Lung microvascular endothelial cell (primary cell): ENCODE measurements at places on chromosomes 16 and 17. TPM values are rescaled to one million over a fixed set of nuclear protein-coding genes. Genes with fewer than 3 reads are reported as not detected.
A peak's percentile ranks its signal among the peaks of the same experiment; 100 is the strongest.

Gene ADAP2
- 0.20 and 0.87 TPM in 2 replicates for total RNA-seq

Gene CCL23
- 0.65 and 0.99 TPM in 2 replicates for total RNA-seq

Gene KCNAB3
- total RNA-seq, result 0.22 and 0.40 TPM in 2 replicates

Gene AGRP
- not detected in 2 replicates for total RNA-seq

Gene TXNDC17
- total RNA-seq, result 73.2 and 91.1 TPM in 2 replicates

Gene TCAP
- under 0.01 and 0.60 TPM in 2 replicates for total RNA-seq

Gene NRN1L
- total RNA-seq, result not detected in 2 replicates

Gene KIF2B
- total RNA-seq, result not detected in 2 replicates

Gene PERCC1
- not detected in 2 replicates for total RNA-seq

Gene TOX3
- not detected in 2 replicates for total RNA-seq

Gene ZNF174
- 4.8 and 5.2 TPM in 2 replicates for total RNA-seq

Gene ATMIN
- total RNA-seq, result 19.2 and 38.3 TPM in 2 replicates

Gene MMP28
- total RNA-seq, result 0.40 and 0.87 TPM in 2 replicates

DNA sequence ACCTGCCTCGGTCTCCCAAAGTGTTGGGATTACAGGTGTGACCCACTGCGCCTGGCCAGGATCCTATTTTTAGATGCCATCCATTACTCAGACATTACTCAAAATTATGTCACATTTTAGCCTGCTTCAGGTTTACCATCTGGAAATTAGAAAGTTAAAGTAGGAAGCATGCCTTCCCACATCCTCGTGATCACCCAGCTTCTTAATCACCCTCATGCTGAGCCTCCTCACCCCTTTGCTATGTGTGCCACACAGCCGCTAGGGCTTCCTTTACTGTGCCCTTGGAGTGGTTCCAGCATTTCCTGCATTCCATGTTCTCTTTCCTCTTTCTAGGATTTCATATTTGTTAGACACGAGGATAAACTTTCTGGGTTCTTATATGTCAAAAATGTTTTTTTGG, 9.3 kb downstream of the ADORA2B start:
- peak; percentile 67 for DNase-seq

- DNase-seq, result no peak
Observed at GRCh38 chr17:7208754-7209460, 10.7 kb downstream of the DLG4 start.

GRCh38 chr17:38674014-38674748, 576 bp downstream of the EPOP start:
- no peak for DNase-seq

GRCh38 chr17:71825687-71826086, 295.1 kb upstream of the SOX9 start:
- DNase-seq, result no peak

DNA sequence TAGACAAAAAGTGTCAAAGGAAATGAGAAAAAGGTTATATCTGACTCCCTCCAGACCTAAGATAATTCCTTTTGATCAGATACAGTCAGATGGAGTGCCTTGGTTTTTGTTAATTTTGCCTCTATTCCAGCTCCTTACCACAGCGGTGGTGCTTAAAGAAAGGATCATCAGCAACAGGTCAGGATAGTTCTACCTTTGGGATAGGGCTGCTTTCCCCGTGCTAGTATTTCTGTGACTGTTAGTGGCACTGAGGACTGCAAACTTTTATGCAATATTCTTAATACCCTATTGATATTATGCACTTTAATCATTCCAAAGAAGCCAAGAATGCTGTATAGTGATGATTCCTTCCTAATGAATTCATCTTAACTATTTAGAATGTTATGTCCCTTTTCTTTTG, 24.5 kb downstream of the NQO1 start:
- no peak for DNase-seq

DNA sequence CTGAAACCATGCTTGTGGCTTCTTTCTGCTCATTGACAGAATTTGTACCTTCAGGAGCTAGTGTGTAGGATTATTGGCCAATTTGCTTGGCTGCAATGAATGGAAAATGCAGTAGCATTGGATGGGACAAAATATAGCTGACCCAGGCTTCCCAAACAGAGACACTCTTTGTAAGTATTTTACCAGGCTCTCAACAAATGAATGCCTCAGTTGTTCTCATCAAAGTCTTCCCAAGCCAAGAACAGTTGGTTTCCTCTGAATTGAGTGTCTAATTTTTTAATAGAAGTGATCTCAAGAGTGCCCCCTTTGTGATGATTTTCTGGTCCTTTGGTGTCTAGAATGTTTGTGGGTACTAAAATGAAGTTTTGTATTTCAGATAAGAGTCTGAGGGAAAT, 140.9 kb downstream of the SHISA9 start:
- no peak for DNase-seq

DNA sequence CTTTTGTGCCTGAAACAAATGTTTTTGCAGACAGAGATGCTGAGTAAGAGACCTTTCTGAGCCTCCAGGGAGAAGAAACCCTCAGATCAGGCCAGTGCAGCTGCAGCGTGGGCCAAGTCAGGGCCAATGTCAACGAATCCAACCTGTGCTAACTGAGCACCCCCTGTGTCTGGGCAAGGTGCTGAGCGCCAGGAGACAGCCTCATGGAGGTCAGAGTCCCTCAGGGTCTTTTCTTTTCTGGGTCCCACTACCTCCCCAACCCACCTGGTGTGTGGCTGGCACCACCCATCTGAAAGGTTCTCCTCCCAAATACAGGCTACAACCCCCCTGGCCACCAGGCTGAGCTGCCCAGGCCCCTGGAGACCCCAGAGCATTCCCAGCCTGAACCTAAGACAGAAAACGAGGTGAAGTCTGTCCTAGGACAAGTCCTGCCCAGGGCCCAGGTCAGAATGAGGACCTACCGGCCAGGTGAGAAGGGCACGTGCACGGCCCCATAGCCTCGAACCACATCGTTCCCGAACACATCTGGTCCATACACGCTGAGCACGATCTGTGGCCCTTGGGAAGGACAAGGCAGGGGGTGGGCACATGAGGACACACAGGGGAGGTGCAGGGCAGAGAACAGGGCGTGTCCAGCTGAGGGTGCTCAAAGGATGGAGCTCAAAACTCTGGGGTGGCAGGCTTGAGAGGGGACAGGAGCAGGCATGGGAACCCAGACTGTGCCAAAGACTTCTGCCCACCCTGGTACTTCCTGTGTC, 15.0 kb downstream of the B9D1 start:
- no peak for DNase-seq

- DNase-seq, result peak; percentile 75
Observed at GRCh38 chr17:38454532-38454931, 26.3 kb downstream of the ARHGAP23 start.

DNA sequence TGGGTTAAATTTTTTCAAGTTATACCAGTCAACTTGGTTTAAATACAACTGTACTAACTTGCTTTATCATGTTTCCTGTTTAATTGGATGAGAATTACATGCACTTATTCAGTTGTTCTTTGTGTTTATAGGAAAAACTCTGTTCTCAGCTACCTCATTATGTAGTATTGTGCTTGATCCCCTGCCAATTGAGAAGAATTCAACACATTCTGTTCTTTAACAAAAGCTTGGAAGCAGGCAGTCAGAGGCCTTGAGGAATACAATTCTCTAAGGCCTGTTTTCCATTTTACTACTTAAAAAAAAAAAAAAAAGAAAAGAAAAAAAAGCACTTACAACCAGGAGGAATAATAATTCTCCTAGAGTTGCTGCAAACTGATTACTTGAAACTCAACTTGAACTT, 60.6 kb upstream of the CMIP start:
- peak; percentile 88 for DNase-seq

DNA sequence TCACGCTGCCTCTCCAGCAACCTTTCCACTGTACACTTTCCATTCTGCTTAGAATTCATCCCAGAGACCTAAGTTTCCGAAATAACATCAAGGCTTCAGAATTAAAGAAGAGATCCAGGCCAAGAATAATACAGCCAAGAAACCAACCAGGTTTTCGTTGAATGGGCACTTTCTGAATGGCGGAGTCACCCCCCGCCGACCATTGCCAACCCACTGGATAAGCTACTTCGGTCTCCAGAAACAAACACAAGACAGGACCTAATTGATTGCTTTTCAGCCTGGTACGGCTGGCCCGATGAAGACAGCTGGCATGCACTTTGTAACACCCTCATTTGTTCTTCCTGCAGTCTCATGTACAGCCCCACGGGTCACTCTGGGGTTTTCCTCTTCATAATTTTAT, 308.1 kb upstream of the ZFHX3 start:
- no peak for DNase-seq

DNA sequence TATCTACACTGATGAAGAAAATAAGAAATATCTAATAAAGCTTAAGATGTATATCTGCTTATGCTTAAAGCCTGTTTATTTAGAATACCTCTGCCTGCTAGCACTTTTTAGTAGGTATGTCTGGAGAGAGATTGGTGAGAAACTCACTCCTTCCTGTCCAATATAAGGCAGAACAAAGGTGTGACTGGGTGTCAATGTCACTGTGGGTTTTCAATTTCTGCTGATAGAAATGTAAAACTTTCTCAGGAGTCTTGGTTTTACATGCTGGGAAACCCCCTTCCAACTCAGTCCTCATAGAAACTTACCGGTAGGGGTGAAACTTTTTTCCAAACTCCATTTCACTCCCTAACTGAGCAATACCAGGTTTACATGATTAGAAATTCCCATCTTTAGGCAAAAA, 17.8 kb upstream of the MPHOSPH6 start:
- no peak for DNase-seq

- no peak for DNase-seq
Observed at GRCh38 chr17:83127431-83128160, 48.2 kb downstream of the METRNL start.

DNA sequence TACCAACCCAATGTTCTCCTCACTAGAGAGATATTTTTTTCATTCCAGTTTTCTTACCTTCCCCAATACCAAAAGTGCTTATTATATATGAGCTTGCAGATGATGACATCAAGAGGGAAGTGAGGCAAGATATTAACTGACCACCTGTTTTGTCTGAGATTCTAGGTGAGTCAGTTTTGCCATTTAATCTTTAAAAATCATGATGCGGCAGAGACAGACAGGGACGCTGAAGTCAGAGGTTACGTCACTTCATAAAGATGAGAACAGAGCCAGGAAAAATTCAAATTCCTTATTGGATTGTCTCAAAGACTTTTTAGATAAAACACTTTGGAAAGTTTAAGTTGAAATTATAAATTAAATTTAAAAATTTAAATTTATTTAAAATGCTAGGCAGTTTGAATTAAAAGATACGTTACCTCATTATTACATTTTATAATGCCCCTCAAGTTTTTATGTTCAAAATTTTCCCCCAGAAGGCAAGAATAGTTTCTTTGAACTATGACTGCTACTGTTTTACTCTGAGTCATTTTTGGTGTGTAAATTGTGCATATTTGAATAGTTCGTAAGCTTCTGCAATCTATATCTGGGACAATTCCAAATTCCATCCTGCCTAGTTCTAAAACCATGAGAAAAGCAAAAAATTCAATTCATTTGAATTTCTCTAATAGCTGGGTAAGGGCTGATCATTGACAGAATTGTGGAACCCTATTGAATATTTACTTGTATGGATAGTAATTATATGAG, 839.6 kb upstream of the GOT2 start:
- no peak for DNase-seq

DNA sequence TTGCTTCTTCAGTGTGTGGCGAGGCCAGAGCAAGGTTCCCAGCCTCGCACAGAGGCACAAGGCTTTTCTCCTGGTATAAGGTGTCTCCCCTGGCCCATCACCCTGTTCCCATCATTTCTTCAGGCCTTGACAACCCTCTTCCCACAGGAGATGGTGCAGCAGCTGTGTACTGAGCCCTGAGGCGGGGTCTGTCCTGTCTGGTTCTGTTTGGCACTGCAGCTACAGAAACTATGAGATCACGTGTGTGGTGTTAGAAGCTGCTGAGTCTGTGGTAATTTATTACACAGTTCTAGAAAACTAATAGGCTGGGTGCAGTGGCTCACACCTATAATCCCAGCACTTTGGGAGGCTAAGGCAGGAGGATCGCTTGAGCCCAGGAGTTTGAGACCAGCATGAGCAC, 7.2 kb downstream of the PLA2G15 start:
- DNase-seq, result no peak

DNA sequence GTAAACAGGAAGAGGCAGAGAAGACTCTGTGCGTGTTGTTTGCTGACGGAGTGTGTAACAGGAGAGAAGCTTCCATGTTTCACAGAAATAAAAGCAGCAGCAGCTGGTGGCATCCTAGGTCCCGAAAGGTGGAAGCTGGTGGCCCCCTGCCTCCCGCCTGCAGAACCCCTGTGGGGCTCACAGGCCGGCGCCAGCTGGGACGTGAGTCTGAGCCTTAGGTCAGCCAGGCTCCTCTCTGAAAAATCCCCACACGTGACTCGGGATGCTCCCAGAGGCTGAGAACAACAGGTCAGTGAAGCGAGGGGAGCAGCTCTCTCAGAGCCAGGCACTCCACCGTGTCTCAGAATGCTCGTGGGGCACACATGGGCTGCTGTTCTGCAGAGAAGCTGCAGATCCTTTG, 27.4 kb downstream of the TMEM204 start:
- DNase-seq, result no peak

- DNase-seq, result no peak
Observed at GRCh38 chr16:15942931-15943690, 6.3 kb upstream of the ABCC1 start.

GRCh38 chr17:74139120-74139519, 64.4 kb upstream of the RPL38 start:
- DNase-seq, result no peak

- peak; percentile 58 for DNase-seq
Observed at GRCh38 chr16:86300746-86301481, 209.4 kb upstream of the FOXF1 start.

GRCh38 chr17:8324923-8325322, 14.7 kb upstream of the ODF4 start:
- no peak for DNase-seq

DNA sequence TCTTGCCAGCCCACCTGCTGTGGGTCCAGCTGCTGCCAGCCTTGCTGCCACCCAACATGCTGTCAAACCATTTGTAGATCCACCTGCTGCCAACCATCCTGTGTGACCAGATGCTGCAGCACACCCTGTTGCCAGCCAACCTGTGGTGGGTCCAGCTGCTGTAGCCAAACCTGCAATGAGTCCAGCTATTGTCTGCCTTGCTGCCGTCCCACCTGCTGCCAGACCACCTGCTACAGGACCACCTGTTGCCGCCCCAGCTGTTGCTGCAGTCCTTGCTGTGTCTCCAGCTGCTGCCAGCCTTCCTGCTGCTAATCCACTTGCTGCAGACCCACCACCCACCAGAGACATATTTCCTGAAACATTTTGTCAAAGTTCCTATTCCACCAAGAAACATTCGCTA, 641 bp downstream of the KRTAP9-1 start:
- DNase-seq, result no peak

- DNase-seq, result peak; percentile 68
Observed at GRCh38 chr17:44222112-44222869, 2.8 kb upstream of the UBTF start.

DNA sequence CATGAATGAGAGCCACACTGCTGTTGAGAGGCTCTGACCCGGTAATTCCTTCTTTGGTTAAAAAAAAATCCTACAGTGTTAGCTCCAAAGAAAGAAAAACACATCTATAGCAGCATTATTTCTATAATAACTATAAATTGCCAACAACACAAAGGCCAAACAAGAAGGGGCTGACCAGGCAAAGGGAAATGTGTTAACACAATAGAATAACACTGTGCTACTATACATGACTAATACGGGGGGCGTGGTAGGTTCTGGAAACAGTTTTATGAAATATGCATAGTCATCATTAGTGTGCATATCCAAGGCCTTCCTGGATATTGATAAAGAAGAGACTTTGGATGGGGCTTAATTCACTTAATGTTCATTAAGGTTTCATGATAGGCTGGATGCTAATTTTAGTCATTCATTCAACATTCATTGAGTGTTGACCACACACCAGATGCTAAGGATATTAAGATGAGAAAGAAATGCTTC, 50.0 kb upstream of the CCL1 start:
- peak; percentile 84 for DNase-seq

GRCh38 chr16:85640585-85640984, 27.5 kb downstream of the GSE1 start:
- no peak for DNase-seq

GRCh38 chr16:85288869-85289660, 176.8 kb upstream of the CIBAR2 start:
- DNase-seq, result no peak
